ENCODE measurements at places on chromosomes 13 and 19. TPM values are rescaled to one million over a fixed set of nuclear protein-coding genes. Genes with fewer than 3 reads are reported as not detected.

The CYP2F1 gene
- total RNA-seq = not detected

- H3K4me3 ChIP-seq = no peak overlapping the region
- H3K27ac ChIP-seq = no peak overlapping the region
- DNase-seq = no peak
- no peaks in the 10 kb centered on the region for H3K36me3 ChIP-seq
These were observed 148.9 kb downstream of the SHISA2 start for GRCh38 chr13:25902891-25903341.

DNA sequence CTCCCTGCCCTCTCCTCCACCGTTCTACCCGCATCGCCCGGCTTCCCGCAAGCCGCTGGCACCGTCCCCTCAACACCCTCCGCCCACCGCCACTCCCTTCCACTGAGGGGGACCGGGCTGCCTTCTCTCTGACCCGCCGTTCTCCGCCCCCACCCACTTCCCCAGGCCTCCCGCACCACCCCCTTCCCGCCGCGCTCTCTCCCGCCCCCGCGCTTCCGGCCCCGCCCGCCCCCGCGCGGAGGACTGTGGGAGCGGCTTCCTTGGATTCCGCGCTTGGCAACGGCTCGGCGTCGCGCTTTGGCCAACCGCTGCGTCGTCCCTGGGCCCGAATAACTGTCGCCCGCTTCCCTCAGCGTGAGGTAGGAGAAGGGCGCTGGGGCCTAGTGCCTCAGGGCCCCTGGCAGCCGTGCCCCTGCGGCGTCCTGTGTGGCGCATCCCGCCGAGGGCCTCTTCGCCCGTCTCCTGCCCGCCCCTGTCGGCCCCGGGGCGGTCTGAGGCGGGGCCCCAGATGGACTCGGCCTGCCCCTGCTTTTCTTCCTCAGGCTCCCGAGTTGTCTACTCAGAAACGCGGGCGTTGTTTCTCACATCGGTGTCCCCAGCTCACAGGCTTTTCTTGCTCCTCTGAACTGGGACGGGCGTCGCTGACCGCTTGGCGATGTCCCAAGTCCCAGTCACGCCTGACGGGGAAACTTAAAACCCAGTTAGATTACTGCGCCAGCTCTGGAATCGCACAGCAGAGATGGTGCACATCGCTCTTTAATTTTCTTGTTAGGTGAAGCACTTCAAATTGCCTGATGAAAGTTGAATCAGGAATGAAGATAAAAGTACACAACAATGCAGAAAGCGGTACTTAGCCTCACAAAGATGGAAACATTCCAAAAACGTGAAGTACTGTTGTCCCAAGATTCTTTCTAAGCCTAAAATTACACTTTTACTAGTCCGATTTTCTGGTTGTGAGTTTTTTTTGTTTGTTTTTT, at the start of gene IFT88:
TSS of gene IFT88 (plus strand) at position 260 of the 977 bp plus-strand sequence. CDS start 7,229 bp downstream, outside the sequence.
- H3K27me3 ChIP-seq = no peaks in the 10 kb centered on the region
- H3K4me3 ChIP-seq = peak within 1 kb of the TSS; percentile 63
- no peaks in the 10 kb centered on the region for H3K36me3 ChIP-seq
- peak within 1 kb of the TSS; percentile 97 for H3K27ac ChIP-seq
- DNase-seq = peak; percentile 97
- peaks cover 7% of the 10 kb centered on the region for H3K4me1 ChIP-seq

The ZNF415 gene
- total RNA-seq = 24.1 TPM

GRCh38 chr13:44416301-44416700, 42.7 kb downstream of the SERP2 start:
- H3K4me3 ChIP-seq = no peak overlapping the region
- H3K27ac ChIP-seq = no peak overlapping the region
- H3K4me1 ChIP-seq = no peaks in the 10 kb centered on the region
- no peaks in the 10 kb centered on the region for H3K36me3 ChIP-seq

The B3GNT8 gene
- 9.2 TPM for total RNA-seq

GRCh38 chr13:37412241-37412921, 186.2 kb downstream of the POSTN start:
- no peaks in the 10 kb centered on the region for H3K27me3 ChIP-seq
- H3K4me3 ChIP-seq = no peak overlapping the region
- DNase-seq = no peak
- peaks cover 9% of the 10 kb centered on the region for H3K4me1 ChIP-seq
- no peak overlapping the region for H3K27ac ChIP-seq
